ENCODE measurements at places on chromosomes 2 and 18.

- DNase-seq, result no peak
Observed at GRCh38 chr2:3491306-3491705, 28.0 kb downstream of the ADI1 start.

GRCh38 chr18:23618862-23619387 lies 32.6 kb upstream of the NPC1 start:
- DNase-seq, result no peak

DNA sequence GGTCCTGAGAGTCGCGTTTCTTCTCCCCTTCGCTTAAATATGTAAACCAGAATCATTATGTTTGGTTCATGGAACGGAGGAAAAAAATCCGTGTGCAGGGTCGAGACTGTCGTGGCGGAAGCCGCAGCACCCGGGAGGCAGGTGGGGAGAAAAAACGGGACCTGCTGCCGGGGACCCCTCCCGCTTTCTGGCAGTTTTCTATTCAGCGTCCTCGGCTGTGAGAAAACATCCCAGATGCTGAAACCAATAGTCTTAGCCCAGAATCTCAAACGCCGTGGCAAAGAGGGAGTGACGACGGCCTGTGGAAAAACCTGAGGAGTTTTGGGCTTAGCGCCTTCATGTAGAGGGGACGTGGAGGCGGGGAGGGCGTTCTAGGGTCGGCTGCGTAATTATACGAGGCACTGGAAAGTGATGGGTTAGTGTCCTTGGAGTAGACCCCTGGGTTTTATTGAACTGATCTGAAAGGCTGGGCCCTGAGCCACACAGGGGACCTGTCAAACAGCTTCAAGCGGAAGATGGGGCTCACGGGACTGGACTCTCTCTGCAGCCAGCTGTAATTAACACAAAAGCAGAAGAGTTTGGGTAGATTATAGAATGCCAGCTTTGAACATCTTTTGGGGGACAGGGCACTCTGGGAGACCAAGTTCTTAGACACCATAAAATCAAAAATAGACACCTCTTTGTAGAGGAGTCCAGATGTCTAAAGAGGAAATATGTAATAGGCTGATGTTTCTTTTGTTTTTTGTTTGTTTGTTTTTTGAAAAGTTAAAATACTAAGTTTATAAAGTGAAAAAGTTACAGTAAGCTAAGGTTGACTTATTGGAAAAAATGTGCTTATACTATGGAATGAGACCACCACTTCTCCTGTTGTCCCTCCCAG lies 834 bp upstream of the BUB1 start:
- DNase-seq, result no peak

GRCh38 chr18:13364721-13365205 lies 146.2 kb downstream of the LDLRAD4 start:
- no peak for DNase-seq

DNA sequence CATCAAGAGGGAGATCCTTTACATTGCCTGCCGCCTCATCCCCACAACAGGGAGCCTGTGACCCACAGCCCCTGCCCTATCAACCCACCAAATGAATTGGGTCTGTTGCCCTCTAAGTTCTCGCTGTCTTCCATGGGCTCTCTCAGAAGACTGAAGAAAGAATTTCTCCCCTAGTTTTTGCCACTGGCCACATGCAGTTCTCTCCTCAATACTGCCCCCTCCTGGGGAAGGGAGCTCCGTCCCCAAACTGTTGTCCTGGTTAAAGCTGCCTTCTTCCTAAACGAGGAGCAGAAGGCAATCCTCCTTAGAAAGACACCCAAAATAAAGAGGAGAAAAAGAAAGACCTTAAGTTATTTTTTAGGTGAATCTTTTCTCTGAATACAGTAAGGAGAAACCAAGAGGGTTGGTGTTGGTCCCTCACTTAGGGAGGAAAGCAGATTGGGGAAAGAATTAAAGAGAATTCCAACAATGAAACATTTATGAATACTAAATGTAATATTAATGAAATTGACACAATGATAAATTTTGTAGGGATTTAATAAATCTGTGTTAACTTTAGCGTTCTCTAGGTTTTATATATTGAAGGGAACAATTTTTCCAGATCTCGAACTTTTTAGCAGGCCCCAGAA lies 31.1 kb upstream of the SATB2 start:
- peak; percentile 61 for DNase-seq

- DNase-seq, result no peak
Observed at GRCh38 chr2:211440107-211440506, 883.7 kb downstream of the CPS1 start.

DNA sequence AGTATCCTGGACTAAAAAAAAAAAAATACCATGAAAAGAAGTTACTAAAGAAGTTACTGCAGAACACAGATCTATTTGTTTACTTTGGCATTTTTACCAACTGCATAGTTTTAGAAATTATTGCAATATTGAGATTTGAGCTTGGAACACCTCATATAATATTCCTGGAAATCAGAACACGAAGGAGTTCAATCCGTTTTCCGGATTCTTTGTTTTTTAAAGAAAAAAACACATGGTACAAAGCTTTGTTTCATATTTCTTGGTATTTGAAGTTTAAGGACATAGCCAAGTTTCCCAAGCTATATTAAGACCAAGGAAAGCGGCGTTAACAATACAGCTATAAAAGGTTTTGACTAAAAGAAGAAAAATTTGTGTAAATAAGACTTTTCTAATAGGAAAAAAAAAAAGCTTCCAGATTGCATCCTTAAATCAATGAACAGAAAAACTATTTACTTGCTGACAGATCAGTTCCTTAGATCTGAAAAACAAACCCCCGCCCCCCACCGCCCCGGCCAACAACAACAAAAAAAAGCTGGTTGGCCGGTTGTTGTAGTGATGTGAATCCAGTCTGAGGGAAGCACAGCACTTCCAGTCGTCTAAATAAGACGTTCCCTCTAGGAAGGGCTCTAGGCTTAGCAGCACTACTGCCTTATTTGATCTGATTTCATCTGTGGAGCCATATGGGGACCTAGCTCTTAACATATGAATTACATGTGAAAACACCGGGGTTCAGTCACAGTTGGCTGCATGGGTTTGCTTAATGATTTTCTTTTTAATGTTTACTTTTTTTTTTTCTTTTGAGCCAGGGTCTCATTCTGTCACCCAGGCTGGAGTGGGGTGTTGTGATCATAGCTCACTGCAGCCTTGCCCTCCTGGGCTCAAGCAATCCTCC lies 2.5 kb upstream of the RHOB start:
- peak; percentile 40 for DNase-seq

DNA sequence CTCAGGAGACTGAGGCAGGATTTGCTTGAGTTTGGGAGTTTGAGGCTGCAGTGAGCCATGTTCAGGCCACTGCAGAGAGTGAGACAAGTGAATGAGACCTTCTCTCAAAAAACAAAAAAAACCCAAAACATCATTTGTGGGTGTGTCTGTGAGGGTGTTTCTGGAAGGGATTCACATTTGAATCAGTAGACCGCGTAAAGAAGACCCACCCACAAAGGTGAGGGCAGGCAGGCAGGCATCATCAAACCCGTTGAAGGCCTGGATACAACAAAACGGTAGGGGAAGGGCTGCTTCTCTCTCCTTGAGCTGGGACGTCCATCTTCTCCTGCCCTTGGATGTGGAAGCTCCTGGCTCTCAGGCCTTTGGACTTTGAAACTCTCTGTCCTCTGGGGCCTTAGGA lies 25.4 kb downstream of the CDKL4 start:
- no peak for DNase-seq

- DNase-seq, result no peak
Observed at GRCh38 chr2:227880460-227880859, 9.0 kb downstream of the DAW1 start.

GRCh38 chr2:67567886-67568285 lies 170.8 kb downstream of the ETAA1 start:
- no peak for DNase-seq
